ENCODE measurements at places on chromosomes 4 and X.

DNA sequence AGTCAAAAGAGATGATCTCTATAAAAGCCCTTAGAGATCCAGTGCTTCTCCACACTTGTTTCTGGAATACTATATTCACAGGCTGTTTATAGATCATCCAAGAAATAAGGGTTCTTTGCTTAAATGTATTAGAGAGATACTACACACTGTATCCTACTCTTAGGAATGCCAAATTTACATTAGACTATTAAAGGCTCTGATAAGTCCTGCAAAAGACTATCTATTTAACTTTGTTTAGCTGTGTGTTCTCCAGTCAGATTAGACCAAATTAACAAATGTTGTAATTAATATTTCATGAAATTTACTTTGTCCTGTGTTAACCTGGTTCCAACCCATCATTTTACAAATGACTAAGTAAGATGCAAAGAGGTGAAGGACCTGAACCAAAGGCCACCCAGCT lies 260.5 kb upstream of the ZIC3 start:
- no peak for DNase-seq

DNA sequence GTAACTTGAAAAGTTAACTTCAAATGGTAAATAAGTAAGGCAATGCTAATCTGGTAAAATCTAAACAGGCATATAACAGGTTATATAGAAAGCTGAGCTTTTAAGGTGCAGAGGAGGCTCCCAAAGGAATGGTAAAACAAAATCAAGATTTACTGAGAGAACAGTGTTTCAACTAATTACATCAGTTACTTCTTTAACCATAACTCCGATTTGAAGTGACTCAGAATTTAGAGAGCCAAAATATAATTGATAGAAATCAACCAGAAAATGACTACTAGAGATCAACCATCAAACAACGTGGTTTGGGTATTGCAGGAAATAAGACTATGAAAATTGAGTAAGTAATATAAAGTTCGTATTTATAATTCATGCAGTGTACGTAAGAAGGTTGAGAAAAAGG lies 6.9 kb downstream of the G3BP2 start:
- DNase-seq: no peak

DNA sequence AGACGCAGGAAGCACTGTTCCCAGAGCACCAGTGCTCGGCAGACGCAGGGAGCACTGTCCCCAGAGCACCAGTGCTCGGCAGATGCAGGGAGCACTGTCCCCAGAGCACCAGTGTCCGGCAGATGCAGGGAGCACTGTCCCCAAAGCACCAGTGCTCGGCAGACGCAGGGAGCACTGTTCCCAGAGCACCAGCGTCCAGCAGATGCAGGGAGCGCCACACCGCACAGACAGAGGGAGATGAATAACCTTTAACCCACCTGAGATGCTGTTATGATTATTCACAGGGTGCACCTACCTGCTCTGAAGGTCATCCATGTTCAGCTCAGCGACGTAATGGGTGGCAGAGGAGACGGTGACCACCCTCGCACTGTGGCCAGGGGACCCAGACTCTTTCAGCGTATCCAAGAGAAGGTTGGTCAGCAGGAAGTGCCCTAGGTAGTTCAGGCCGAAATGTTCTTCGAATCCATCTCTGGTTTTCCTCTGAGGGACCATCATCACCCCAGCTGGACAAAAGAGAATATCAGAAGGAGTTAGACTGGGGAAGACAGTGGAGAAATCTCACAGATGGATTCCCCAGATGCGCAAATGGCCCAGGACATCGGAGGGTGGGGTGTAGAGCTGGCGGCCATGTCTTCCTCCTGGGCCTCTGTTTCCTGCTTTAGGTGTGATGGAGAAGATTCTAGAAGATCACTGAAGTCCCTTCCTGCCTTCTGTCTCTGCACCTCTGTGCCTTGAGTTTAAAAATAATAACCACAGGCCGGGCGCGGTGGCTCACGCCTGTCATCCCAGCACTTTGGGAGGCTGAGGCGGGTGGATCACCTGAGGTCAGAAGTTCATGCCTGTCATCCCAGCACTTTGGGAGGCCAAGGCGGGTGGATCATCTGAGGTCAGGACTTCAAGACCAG lies 234.1 kb downstream of the DHRSX start:
- DNase-seq: no peak

DNA sequence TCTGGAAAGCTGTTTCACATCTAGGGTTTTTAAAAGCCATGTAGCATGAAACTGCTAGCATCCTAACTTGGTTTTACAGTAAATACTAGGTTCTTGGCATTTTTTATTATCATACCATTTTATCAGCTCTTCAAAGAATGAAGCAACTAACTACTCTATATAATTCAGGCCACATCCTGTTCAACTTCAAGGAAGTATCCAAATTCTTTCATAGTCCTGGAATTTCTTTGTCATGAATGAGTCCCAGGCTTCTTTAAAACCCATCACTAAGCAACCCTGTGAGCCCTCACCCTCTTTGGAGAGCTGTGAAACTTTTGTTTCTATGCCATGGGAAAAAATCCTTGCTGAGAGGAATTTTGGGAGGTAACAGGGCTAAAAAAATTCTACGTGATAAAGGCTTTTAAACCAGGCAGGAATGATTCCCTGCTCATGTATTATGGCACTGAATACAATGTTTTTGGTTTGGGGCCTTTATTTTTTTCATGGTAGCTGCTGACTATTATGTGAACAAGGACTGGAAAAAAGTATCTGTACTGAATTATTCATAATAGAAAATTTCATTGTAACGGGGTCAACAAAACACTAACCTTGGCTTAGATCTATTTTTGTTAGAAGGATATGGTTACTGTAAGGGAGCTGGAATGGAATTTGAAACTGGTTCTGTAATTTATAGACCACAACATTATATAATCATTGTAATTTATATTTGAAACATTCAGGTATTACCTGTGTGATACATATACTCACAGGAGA lies 164.9 kb downstream of the DCTD start:
- DNase-seq: no peak

GRCh38 chr4:111018216-111018615 lies 395.3 kb upstream of the PITX2 start:
- DNase-seq: no peak

DNA sequence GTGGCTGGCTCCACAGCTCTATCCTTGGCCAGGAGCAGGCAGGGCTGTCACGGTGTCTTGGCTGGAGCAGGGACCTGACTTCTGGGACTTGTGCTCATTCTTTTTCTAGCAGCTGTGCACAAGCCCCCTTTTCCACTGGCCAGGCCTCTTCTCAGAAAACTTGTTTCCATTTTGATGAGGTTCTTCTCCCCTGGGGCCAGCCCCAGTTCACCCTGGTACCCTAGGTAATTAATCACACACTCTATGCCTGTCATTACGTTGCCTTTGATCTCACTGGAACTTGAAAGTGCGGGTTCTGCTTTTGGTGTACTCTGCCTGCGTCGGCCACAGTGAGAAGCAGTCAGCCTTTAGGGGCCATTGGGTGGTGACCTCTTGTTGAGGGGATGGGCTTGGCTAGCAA lies 26.6 kb downstream of the DRD5 start:
- DNase-seq: no peak

GRCh38 chr4:56681158-56681852 lies at the start of gene HOPX:
Gene HOPX, minus strand, starts transcription at chr4:56681296. Its CDS starts 23,480 bp downstream, at chr4:56657816.
- no peak for DNase-seq

DNA sequence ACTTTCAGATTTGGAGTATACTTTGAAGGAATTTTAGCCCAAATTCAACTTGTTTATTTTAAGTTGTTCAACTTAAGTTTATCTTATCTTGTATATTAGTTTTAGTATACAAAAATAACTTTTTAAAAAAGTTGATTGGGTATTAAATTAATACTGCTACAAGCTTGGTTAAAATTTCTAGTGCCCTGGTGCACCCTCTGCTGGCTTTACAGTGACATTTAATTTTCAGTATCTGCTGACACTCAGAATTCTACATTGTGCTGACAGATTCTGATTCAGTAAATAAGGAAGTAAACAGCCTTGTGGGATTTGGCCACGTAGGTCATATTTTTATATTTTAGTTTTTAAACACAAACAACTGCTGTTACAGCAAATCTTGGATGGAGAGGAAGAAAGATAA lies 2.9 kb downstream of the EDA start:
- no peak for DNase-seq

- no peak for DNase-seq
These were observed 74.1 kb downstream of the DOCK11 start for GRCh38 chrX:118569676-118570075.

- no peak for DNase-seq
These were observed 402.2 kb upstream of the FGF13 start for GRCh38 chrX:139113708-139114107.

- no peak for DNase-seq
These were observed 10.1 kb downstream of the PAPSS1 start for GRCh38 chr4:107709916-107710315.

DNA sequence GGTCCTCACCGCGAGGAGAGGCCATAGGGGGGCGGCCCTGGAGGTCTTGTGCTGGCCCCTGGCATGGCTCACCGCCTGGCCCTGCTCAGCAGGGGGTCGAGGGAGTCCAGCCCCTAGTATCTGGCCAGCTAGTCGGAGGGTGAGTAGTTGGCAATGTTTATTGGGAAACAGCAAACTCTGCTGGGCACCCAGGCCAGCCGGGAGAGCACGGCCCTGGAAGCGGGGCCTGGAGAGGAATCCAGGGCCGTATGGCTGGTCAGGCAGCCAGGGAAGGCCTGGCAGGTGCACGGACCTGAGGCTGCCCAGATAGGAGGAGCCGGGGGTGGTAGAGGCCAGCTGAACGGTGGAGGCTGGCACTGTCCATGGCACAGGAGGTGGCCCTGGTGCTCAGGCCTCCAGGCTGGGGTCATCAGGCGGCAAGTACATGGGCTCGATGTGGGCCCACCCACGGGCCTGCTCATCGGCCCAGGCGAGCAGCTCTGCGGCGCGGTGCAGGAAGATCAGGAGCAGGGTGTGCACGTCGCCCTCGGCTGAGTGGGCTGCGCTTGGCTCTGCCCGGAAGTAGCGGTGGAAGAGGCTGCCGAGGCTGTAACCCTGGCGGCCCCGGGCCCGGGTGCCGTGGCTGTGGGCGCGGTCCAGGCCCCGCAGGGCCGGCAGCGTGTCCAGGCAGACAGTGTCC lies 1.4 kb downstream of the TREX2 start:
- DNase-seq: no peak

DNA sequence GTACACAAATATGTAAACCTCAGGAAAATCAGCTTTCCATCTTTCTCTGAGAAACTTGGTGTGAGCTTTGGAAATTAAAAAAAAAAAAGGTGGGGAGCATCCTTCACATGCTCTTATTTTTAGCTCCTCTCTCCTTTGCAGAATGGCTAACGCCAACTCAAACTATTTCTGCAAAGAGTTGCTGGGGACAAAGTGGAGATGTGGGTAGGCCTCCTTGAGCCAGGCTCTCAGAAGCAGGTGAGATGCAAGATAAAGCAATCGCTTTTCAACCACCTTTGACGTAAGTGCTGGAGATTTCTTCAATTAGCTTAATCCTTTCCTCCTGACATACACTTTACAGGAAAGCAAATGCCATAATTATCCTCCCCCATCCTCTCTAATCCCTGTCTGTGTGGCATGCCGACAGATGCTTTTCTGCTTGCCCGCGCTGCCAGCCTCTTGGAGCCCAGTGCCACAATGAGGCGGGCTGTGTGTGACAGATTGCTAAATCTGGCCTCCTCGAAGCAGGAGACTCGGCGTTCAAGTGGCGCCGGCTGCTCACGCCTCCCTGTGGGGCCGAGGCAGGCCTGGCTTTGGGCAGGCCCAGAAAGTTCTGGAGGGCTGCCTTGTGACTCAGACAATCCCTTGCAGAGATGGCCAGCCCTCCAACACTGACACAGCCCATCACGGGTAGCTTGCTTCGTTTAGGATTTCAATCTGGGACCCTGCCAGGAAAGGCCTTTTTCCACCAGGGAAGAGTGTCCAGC lies 64.9 kb upstream of the SOD3 start:
- DNase-seq: no peak

DNA sequence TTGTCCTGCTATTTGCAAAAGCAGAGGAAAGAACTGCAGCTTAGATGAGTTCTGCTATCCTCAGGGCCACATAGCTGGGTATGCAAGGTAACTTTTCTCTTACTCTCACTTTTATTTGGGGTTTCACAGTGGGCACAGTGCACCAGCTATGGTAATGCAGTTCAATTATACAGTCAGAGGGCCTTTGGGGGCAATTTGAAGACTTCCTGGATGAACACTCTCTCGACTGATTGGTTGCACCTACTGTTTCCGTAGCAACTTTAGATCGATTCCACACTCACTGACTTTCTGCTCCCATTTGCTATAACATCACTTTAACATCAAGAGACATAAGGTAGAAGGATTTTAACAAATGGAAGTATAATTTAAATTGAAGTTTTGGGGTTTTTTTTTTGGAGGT lies 128.6 kb downstream of the SLC39A8 start:
- DNase-seq: no peak

GRCh38 chr4:122997463-122998101 lies 75.2 kb upstream of the NUDT6 start:
- no peak for DNase-seq

- no peak for DNase-seq
These were observed 21.2 kb upstream of the TRPC5OS start for GRCh38 chrX:111854556-111855490.

DNA sequence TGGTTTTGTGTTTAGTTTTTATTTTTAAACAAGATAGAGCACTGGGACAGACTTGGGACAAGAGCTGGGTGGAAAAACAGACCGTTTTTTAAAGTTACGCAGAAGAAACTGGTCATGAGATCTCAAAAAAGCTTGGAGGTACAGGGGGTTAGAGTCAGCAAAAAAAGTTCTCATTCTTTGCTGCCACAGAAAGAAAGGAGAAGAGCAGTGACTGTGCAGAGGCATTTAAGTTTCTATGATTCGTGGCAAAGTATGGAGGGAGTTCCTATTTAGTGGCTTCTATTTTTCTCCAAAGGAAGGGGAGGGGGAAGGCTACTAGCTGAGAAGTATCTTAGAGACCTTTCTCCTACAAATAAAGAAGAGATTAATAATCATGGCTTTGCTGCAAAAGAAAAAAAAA lies 68.3 kb downstream of the MANBA start:
- DNase-seq: no peak

DNA sequence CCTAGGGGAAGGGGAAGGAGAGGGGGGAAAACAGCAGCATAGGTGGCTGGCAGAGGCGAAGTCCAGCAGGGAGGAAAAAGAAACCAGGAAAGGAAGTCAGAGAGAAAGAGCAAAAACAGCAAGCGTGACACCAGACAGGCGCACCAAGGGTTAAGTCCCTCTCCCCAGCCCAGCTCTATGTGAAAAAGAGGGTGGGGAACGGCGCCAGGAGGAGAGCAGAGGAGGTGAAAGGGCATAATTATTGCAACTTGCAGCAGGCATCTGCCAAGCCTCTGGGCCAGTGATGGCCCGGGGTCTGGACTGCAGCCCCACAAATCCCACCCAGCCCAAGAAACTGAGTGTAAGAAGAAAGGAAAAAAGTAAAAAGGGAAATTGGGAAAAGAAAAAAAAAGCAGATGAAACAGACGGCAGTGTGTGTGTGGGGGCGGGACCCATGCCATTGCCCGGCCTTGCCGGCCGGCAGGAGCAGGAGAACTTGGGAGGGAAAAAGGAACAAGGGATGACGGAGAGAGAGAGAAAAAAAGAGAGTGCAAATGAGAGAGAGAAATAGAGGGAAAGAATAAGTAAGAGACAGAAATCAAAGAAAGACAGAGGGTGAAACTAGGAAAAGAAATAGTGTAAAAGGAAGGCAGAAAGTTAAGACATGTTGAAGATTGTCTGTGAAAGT lies 14.1 kb upstream of the RHOXF2 start:
- no peak for DNase-seq

- DNase-seq: no peak
These were observed 556.5 kb downstream of the IL1RAPL1 start for GRCh38 chrX:29143756-29144155.

Measured in KG1 (cell line).